ENCODE measurements at places on chromosomes 2 and 18.
A peak's percentile ranks its signal among the peaks of the same experiment; 100 is the strongest.

GRCh38 chr18:44637210-44638033, 43.3 kb upstream of the SETBP1 start:
- no peak for DNase-seq

DNA sequence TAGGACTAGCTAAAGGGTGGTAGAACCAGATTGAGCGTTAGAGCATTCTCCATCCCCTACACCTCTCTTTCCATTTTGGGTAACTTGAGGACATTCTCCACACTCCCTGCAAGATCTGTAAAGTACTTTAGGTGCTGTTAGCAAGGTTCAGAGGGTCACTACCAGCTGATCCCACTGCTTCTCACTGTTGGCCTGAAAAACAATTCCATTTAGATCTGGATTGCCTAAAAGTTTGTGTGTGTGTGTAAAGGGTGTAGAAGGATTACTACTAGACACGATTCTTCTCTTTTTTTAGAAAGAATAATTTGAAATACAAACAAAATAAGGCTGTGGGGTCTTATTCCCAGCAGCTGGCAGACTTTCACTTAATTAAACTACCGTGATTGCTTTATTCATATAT, 95.1 kb upstream of the TMEM178A start:
- DNase-seq, result no peak

DNA sequence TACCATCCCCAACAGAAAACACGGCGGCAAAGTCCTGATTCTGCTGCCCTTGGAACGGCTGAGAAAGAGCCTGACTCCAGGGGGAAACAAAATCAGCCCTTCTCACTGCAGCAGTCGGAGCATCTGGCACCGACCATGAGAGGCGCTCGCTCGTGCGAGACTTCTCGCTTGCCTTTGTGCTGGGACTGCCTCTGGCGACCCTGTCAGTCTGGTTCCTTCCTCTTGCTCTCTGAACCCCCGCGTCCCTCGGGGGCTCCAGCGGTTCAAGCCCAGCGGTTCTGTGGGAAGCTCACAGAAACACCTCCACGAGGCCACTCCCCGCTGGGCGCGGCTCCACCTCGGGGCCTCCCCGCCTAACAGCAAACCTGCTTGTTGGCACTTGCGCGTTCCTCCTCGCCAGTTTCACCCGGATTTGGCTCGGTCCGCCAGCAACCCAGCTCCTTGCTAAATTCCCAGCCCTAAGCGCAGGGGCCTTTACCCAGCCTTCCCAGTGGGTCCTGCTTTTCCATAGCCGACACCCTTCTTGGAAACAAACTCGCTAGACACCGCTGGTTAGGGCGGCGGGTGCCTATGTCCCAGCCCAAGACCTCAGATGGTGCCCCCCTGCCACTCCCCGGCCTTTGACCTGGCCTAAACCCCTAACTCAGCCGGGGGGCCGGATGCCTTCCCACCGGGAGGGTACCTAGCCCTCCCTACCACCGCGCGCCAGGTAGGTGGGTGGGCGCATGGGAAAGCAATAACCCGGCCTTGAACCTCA, 2.2 kb downstream of the RND3 start:
- peak; percentile 42 for DNase-seq

DNA sequence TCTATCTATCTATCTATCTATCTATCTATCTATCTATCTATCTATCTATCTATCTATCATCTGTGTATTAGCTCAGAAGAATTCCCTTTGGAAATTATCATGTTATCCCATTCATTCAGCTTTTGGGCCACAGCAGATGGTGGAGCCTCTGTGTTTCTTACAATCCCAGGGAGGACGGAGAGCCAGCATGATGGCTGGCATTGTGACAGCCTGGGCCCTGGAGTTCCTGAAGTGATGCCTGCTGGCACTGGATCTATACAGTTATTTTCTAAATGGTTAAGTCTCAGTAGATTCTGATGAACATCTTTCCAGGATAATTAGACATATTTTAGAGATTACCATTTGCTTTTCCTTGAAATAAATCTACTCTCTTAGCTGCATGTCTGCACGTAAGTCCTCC, 385.4 kb upstream of the NXPH2 start:
- DNase-seq, result no peak

DNA sequence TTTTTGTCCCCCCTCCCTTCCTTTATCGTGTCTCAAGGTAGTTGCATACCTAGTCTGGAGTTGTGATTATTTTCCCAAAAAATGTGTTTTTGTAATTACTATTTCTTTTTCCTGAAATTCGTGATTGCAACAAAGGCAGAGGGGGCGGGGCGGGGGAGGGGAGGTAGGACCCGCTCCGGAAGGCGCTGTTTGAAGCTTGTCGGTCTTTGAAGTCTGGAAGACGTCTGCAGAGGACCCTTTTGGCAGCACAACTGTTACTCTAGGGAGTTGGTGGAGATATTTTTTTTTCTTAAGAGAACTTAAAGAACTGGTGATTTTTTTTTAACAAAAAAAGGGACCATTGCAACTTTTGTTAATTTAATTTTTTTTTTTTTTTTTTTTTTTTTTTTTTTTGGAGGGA, 2.1 kb downstream of the SOX11 start:
- no peak for DNase-seq

GRCh38 chr2:85230679-85231467, 96.9 kb downstream of the TGOLN2 start:
- DNase-seq, result no peak

DNA sequence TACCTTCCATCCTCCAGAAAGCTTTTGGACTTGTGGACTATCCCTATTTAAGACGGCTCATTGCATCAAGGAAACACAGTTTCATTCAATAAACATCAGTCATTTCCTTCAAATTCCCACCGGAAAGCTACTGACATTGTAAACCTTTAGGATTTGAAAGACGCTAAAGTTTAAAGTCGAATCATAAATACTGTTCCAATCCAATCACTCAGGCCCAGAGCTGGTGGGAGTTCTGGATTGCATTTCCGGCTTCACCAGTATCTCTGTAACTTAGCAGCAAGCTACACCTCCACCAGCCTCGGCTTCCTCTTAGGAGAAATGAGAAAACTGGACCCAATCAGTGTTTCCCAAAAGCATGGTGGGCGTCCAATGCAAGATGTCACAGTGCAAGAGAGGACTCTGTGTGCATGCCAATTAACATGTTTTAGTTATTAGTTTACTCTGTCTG, 1.6 kb downstream of the WDFY1 start:
- no peak for DNase-seq

DNA sequence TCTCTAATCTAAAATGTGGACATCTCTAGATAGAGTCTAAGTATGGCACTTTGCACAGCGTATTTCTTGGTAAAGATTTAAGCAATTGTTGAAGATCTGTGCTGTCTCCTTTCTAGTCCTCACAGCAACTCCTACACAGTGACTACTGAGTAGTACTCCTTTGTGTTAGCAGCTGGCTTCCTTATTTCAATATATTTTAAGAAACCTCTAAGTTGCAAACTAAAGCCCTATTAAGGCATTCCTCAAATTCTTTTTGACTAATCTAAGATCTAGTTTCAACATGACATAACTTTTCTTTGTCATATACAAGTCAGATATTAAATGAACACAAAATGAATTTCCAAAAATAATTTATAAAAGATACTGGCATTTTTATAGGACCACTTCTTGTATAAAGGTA, 121.8 kb upstream of the DNAJC10 start:
- DNase-seq, result no peak

- no peak for DNase-seq
Observed at GRCh38 chr2:145861940-145862339, 1342.0 kb upstream of the ZEB2 start.

DNA sequence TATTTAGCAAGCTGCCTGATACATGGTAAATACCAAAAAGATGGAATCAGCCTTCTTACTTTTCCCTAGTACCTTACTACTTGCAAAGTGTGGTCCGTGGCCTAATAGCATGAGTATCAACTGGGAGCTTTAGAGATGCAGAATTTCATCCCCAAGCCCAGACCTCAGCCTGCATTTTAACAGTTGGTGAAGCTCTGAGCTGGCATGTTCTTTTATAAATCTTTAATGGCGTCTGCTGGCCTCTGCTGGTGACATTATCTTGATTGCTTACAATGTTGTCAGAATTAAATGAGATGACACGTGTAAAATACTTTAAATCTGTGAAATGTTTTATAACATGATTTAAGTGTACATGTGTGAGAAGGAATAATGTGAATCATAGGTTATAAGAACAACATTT, 115.1 kb upstream of the NOSTRIN start:
- DNase-seq, result no peak

DNA sequence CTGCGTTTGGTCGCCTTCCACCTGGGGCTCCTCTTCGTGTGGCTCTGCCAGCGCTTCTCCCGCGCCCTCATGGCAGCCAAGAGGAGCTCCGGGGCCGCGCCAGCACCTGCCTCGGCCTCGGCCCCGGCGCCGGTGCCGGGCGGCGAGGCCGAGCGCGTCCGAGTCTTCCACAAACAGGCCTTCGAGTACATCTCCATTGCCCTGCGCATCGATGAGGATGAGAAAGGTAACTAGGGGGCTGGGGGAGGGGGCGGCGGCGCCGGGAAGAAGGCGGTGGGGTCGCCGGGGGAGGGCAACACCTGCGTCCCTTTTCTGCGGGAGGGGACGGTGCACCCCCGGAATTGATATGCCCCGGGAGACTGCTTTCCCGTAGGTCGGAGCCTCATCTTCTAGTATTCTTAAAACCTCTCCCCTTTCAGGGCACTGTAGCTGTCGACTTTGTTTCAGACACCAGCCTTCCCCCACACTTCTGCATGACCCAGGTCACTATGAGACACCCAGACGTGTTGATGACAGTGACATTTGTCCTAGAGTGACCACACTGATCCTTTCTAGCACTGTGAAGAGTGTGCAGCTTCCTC, 755 bp downstream of the SPAST start:
- DNase-seq, result no peak

Data from cortex of kidney (tissue), 1 donor.